ENCODE measurements at places on chromosomes 7 and 10.

DNA sequence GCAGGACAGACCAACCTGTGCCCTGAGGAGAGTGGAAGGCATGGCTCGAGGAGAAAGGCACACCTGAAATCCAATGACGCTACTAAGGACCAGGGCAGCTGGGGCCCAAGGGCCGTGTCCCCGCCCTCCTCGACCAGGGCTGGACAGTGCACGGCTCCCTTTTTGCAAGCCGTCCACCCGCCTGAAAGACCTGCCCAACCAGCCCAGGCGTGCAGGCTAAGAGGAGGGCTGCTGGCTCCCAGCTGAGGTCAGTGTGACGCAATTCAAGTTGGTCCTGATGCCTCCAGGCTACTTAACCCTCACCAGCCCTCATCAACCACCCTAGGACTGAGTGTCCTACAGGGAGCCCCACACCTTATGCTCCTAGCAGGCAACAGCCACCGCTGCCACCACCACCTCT lies 69.3 kb downstream of the DLG5 start:
- no peak for DNase-seq

- DNase-seq, result no peak
These were observed 4.0 kb downstream of the RADIL start for GRCh38 chr7:4879396-4880081.

DNA sequence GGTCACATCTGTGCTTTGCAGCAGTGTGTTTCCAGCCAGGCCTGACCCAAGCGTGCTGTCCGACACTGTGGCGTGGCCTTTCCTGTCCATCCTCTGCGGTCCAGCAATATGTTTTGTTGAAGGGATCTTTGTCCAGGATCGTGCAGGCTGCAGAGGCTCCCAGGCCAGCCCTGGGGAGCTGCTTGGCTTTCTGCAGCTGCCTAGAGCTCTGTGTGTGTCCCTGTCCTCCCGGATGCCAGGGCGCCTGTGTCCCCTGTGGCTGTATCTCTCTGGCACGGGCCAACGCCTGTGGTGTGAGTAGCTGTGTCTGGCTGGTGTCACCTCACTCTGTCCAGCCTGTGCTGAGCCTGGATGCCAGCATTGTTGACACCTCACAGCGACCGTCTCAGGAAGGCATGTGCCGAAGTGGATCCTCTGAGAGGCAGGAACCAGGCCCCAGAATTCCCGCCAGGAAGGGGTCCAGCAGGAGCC lies 94.5 kb downstream of the INPP5A start:
- no peak for DNase-seq

DNA sequence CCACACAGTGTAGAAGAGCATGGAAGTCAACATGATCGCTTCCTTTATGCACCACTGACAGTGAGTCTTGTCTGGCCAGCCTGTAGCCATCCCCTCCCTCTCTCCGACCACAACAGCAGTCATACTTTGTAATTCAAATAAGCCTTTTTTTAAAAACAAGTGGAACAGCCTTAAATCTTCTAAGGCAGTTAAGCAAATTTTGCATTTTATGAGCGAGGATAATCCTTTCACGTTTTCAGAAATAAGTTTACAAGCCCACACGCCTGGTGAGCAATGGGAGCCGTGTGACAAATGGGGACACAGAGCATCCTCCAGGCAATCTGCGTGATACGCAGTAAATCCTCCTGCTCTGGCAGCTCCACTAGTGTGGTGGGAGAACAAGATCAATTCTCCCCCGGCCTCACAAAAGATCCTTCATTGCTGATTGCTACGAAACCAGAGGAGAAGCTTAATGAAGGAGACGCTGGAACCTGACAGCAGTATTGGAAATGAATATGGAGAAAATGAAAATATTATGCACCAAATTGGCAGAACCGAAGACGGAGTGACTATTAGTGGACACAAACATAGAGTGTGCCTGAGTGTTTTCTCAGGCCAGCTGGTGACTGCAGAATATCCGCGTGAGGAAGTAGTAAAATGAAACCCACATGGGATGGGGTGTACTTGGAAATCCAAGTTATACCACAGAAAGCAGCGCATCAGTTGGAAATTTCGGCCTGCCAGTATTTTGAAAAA lies 104.2 kb upstream of the CDCA7L start:
- DNase-seq, result no peak

- DNase-seq, result peak; percentile 68
These were observed 179.9 kb downstream of the SEMA3E start for GRCh38 chr7:83469076-83469475.

- DNase-seq, result no peak
These were observed 21.0 kb downstream of the NUDT13 start for GRCh38 chr10:73131301-73131700.

DNA sequence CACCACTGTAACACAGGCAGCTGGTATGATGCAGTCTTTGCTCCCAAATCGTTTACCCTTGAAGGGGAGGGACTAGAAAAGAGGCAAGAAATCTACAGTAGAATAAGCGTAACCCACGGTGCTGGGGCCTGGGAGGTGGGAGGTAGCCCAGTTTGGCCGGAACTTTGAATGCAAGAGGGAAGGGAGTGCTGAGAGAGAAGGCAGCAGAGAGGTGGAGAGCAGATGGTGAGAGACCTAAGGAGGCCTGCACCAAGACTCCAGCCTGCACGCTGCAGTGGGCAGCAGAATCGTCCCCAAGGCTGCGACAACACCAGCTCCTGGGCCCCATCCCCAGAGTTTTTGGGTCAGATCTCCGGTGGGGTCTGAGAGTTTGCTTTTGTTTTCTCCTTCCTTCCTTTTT lies 547.5 kb downstream of the GALNT17 start:
- DNase-seq, result no peak

- DNase-seq, result no peak
These were observed 7.2 kb downstream of the ADCY1 start for GRCh38 chr7:45581271-45581780.

GRCh38 chr7:76397409-76398183 lies 11.9 kb downstream of the SSC4D start:
- DNase-seq, result no peak

GRCh38 chr10:129424978-129425377 lies 42.1 kb upstream of the MGMT start:
- no peak for DNase-seq

GRCh38 chr10:6052247-6053221 lies 9.6 kb downstream of the IL2RA start:
- DNase-seq, result no peak

- DNase-seq, result no peak
These were observed 150.8 kb downstream of the RNF216 start for GRCh38 chr7:5630670-5631069.

DNA sequence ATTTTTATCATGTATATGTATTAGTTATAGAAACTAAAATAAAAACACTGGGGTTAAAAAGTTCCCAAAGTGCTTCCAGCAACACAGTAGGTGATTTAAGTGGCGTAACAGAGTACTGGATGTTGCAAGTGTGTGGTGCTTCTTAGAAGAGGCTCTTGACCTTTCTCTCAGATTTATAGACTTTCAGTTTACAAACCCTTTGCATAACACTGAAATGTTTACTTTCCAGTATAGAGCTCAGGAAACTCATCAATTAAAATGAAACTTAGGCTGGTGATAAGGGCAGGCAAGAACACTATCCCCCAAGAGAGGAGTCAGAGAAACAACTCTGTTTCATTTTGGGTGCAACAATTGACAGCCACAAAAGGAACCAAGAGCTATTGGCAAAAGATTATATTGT lies 27.5 kb upstream of the SMC3 start:
- DNase-seq, result no peak

- DNase-seq, result no peak
These were observed 2.8 kb downstream of the SRGN start for GRCh38 chr10:69090685-69091084.

DNA sequence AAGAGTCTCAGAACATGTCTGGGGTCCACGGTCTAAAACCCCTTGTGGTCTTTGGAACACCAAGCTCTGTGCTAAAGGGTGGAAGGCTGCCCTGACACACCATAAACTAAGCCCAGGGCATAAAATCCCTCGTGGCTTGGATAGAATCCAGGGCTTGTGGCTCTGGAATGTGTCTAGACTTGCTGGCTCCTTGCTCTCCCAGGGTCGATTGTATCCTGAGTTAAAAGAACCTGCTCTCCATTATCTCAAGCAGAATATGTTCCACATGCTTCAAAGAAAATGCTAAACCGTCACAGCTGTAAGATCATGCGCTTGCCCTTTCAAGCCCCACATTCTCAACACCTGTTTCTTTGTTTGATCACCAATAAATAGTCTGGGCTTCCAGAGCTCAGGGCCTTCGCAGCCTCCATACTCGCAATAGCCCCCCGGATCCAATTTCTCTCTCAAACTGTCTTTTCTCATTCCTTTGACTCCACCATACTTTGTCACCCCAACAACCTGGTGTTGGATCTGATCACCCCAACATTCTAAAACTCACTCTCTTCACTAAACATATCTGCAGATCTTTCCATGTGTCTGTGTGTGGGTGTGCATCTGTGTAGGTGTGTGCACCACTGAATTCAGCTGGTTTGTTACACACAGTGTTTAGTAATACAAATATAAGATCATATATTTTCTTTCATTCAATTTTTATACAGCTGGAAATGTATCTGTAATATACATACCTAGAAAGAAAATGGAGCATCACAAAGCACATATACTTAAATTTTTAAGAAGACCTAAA lies 238.5 kb downstream of the ZMYND11 start:
- peak; percentile 56 for DNase-seq

- DNase-seq, result no peak
These were observed 370.3 kb upstream of the CELF2 start for GRCh38 chr10:10647331-10647730.

GRCh38 chr10:14560791-14561765 lies 213.6 kb downstream of the FAM107B start:
- DNase-seq, result no peak

GRCh38 chr7:157514746-157515145 lies 177.9 kb downstream of the DNAJB6 start:
- no peak for DNase-seq

GRCh38 chr10:102757323-102757722 lies 13.6 kb downstream of the WBP1L start:
- DNase-seq, result no peak

DNA sequence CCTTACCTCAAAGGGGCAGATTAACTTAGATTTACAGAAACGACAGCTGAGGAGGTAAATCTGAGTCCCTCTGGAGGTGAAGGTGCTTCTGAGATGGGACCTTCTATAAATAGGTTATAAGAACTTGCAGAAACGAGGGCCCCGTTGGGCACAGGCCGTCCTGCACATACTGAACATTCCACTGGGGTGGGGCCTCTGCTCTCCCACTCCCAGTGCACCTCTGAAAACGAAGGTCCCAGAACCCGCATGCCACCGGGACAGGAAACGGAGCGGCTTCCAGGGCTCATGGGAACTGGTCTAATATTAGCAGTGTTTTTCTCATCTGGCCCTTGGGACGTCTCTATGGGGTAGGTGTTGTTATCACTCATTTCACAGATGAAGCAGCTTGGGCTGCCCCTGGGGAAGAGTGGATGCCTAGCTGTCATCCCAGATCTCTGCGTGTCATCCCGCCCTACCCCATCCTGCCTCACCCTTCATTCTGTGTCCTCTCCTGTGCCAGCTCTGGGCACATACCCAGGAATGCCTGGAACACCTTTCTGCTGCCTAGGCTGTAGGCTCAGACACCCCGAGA lies 19.6 kb downstream of the C10orf62 start:
- DNase-seq, result no peak

GRCh38 chr7:148607151-148607661 lies 16.6 kb downstream of the C7orf33 start:
- DNase-seq, result no peak

- DNase-seq, result no peak
These were observed 144.7 kb upstream of the LYZL1 start for GRCh38 chr10:29144126-29144525.

DNA sequence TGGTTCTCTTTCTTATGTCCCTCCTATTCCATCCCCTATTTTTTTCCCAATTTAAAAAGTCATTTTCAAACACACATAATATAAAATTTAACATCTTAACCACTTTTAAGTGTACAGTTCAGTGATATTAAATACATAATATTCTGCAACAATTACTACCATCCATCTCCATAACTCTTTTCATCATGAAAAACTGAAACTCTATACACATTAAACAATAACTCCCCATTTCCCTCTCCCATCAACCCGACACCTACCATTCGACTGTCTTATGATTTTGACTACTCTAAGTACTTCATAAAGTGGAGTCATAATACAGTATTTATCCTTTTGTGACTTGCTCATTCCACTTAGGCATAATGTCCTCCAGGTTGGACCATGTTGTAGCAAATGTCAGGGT lies 2.6 kb downstream of the KIF11 start:
- DNase-seq, result no peak

- DNase-seq, result no peak
These were observed 240.5 kb upstream of the RNF32 start for GRCh38 chr7:156400046-156400445.

DNA sequence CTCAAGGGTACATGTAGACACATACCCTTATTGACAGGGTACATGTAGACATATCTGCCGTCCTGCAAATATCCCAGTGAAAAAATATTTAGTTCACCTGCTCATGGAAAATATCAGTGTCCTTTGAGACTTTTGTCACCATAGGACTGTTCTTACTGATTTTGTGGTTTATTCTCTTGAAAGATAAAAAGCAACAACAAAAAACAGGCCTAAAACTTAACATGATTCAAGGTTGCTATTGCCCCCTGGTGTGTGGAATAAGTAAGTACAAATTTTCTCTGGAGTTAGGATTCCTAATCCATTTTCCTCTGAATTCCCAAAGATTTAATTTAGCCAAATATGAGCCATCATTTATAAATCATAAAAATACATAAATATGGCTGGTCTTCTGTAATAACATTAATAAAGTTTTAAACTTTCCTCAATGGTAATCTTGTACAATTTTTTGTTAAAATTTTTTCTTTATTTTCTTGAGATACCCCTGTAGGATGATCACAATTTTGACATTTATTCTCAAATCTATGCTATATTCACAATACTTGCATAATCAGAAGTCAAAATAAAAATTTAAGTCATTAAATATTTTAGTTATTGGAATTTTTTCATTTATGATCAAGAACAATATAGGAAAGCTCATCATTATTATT lies 741.4 kb upstream of the POT1 start:
- DNase-seq, result no peak

GRCh38 chr10:82037076-82037475 lies 162.1 kb downstream of the NRG3 start:
- no peak for DNase-seq

- DNase-seq, result no peak
These were observed 123.9 kb downstream of the PRKAG2 start for GRCh38 chr7:151752816-151753595.

GRCh38 chr10:21184216-21184615 lies 287.1 kb upstream of the NEBL start:
- peak; percentile 7 for DNase-seq

GRCh38 chr7:69839782-69840181 lies 241.5 kb downstream of the AUTS2 start:
- DNase-seq, result no peak

GRCh38 chr7:13050703-13051102 lies 363.3 kb downstream of the ARL4A start:
- peak; percentile 23 for DNase-seq

- no peak for DNase-seq
These were observed 89.5 kb upstream of the CCDC6 start for GRCh38 chr10:59995862-59996261.

- no peak for DNase-seq
These were observed 5.5 kb upstream of the SNX10 start for GRCh38 chr7:26286157-26286556.

Measured in fibroblast of skin of left quadriceps (primary cell).